Activated CD8-positive, alpha-beta memory T cell treated with anti-CD3 and anti-CD28 coated beads for 24 hours (primary cell): ENCODE measurements at places on chromosomes 1 and 21.

DNA sequence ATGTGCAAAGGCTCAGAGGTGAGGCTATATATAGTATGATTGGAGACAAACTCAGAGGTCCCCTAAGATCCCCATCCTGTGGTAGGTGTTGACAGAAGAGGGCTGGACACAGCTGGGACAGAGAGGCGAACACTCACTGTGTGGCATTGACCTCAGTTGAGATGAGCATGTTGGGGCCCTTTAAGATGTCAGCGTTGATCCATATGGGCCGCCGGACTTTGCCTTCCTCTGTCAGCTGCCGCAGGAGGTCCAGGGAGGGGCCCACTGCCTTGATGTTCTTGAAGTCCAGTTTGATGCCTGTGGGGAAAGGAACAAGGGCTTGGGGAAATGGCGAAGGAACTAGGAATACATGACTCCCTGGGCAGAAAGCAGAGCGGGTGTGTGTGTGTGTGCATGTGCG lies 8.8 kb downstream of the FAM151A start:
- no peak for DNase-seq

DNA sequence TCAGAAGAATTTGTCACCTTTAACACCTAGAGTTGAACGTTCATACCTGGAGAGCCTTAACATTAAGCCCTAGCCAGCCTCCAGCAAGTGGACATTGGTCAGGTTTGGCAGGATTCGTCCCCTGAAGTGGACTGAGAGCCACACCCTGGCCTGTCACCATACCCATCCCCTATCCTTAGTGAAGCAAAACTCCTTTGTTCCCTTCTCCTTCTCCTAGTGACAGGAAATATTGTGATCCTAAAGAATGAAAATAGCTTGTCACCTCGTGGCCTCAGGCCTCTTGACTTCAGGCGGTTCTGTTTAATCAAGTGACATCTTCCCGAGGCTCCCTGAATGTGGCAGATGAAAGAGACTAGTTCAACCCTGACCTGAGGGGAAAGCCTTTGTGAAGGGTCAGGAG lies 52.3 kb downstream of the UBE4B start:
- DNase-seq = no peak

DNA sequence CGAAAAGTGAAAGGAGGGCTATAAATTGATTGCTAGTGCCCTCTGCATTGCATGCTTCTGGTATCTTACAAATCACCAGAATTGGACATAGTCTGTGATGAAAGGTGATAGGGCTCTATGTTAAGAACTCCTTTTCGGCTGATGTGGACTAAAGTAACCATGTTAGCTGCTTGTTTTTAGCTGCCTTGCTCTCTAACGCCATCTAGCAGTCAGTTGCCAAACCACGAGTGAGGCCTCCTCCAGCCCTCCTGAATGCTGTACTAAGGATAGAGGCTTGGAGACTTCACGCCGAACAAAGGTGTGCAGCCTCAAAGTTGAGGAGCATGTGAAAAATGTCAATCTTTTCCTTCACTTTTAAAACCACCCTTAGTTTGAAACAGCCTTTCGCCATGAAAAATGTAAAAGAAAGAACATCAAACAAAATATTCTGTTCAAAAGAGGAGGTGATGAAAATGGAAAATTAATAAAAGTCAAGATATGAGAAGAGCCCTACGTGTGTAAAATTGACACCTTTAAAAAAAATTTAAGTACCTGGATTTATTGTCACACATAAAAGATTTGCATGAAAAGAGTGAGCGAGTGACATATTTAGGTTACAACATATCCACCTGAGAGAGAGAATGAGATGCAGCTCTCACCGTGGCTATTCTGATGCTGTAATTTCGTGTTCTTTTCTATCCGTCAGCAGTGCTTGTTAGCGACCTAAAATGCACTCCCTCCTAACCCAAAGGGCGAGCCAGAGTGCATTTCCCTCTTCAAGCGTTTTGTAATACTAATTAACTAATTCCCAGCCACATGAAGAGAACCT lies 8.1 kb downstream of the LRRC53 start:
- DNase-seq = peak; percentile 59

DNA sequence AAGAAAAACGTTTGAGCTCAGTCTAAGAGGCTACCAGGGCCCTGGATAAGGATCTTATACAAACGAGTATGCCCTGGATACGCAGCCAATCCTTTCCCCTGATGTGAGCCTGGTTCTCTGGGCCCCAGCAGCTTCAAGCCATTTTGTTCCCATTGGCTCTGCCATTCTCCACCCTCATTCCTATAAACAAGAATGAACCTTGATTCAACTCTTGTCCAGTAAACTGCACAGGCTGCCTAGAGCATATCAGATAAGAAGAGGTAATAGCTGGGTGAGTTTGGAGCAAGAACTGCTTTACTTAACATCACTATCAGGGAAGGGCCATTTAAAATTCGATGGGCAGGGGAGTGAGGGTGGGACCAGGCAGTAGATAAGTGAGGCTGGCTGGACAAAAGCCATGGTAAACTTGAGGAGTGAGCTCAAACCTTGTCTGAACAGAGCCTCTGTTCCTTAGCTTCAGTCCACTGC lies 11.3 kb downstream of the BTG2 start:
- no peak for DNase-seq

DNA sequence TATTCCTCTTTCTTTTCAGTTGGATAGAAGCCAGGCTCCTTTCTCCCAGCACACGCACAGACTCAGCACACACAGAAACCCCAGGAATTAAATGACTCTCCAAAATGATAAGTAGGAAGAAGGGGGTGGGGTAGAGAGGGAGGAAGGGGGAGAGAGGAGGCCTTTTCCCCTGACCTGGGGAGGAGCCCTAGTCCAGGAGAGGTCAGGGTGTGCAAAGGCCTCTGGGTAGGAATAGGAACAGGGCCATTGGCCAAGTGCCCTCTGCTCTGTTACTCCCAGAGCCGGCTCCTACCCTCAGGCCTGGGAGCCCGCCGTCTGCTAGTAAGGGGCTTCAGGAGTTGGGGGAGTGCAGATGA lies 35.6 kb upstream of the PUM1 start:
- DNase-seq = no peak
